Fibroblast of skin of right biceps (primary cell): ENCODE measurements at places on chromosomes 16 and 17.

- no peak for DNase-seq
Measured at GRCh38 chr16:88435437-88436355, 17.4 kb upstream of the ZFPM1 start.

DNA sequence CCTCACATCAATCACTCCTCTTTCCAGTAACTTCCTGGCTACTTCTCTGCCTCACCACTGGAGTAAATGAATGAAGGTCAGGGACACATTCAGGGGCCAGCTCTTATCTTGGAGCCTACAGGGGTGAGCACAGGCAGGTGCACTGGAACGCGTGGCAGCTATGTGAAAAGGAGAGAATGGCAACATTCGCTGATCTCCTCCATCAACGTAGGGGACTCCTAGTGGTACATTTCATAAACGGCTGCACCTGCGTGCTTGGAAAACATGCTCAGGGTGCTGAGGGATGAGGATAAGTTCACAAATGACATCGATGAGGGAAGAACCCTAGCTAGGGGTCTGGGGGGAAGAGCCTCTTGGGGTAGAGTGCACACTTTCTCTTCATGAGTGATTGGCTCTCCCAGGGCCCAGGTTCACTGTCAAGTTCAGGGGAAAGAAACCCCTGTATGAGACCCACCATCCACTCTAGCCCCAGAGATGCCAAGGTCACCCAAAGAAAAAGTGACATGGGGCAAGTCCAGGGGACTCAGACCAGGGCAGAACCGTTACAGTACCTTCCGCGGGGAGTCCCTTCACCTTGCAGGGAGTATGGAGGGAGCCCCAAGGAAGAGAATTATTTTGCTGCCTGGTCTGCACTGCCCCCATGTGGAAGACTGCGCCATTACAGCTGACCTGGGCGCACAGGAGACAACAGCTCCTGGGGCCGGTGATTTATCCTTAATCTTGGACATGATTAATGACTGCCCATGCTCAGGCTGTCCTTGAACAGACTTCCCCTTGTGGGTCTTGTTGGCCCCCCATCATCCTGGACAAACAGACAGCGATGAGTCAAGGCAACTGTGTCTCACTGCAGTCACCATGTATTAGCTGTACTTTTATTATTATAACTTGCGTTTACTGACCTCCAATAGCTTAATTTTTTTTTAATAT lies 30.1 kb downstream of the VAC14 start:
- peak; percentile 52 for DNase-seq

DNA sequence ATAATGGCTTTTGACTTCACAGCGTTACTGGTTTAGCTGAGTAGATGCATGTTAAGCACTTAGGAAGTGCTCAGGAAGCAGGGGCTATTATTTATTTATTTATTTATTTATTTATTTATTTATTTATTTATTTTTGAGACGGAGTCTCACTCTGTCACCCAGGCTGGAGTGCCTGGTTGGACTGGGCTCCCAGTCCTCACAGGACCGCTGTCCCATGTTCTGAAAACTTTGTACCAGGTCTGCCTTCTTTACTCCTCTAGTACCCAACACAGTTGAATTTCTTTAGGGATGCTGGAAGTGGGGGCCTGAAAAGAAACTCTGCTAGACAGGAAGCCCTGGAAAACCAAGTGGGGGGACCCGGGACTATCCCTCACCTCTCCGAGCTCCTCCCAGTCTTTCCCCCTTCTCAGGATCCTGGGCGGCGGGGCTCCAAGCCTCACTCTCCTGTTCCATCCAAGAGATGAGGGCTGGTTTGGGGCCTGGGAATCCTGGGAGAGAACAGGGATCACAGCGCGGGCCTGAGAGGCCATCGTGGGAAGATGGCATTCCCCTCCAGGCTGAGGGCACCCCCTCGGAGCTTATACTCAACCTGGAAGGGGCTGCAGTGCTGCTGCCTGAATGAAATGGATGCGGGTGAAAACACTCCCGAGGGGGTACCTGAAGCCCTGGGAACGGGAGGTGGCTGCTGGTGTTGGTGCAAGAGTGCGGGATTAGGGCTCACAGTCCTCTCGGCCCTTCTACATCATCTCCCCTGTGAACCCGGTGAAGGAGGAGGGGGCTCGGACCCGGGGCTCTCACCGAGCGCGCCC lies 674 bp downstream of the ZNF688 start:
- peak; percentile 31 for DNase-seq

GRCh38 chr17:2778489-2778888 lies 17.7 kb upstream of the RAP1GAP2 start:
- no peak for DNase-seq

DNA sequence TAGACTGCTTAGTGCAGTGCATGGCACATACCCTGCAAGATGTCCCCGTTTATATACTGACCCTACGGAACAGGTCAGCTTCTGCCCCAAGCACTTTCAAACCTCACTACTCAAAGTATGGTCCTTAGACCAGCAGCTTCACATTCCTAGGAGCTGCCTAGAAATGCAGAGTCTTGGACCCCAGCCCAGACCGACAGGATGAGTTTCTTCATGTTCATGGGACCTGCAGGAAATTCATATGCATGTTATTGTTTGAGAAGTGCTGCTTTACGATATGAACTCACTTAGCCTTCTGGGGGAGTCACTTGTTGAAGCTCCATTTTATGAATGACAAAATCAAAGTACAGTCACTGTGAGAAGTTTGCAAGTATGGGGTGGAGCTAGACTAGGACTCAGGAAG lies 82.6 kb downstream of the DYNLRB2 start:
- DNase-seq = peak; percentile 41

- DNase-seq = no peak
Measured at GRCh38 chr17:56891751-56892150, 22.1 kb downstream of the TRIM25 start.

DNA sequence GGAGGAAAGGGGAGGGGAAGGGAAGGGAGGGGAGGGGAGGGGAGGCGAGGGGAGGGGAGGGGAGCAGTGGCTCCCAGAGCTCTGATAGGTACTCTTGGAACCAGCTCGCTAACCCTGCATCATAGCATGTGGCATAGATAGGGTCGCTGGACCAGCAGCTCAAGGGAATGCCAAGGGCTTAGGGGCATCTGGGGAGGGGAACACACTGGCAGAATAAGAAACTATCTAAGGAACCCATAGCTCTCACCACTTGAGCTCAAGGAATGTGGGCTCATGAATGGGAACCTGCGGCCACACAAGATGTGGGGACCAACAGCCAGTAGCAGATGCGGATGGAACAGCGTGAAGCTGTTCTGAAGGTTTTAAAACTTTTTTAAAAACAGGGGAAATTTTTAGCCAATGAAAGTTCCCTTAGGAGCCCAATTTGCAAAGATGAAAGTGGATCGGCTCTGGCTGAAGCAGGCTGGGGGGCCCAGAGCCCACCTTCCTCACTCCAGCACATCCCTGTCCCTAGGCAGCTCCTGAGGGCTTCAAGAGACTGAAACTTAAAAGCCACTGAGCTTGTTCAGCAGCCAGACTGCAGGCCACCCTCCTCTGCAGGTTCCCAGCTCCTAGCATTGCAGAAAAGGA lies 46.9 kb downstream of the PIMREG start:
- DNase-seq = no peak

DNA sequence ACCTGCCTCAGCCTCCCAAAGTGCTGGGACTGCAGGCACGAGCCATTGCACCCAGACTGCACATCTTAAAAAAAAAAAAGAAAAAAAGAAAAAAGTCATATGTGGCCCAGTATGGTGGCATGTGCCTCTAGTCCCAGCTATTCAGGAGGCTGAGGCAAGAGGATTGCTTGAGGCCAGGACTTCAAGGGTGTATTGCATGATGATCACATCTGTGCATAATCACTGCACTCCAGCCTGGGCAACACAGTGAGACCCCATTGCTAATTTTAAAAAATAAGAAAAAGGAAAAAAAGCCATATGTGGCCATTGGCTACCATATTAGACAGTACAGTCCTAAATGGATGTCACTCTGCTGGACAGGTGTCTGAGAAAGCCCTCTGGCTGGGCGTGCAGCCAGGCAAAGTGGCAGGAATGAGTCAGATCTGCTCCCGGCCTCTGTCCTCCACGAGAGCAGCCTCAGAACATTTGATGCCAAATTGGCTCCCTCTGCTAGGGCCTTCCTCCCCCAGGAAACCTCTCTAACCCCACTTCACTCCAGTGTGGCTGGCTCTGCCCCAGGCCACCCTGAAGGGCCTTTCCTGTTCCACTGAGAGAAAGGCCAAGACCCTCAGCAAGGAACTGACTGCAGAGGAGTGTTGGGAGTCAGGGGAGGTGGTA lies 14.7 kb downstream of the CA7 start:
- DNase-seq = peak; percentile 51

- peak; percentile 22 for DNase-seq
Measured at GRCh38 chr17:39863918-39864746, at the start of gene IKZF3. Gene IKZF3, minus strand, starts transcription at chr17:39864312. Its CDS starts 186 bp downstream, at chr17:39864126.

- DNase-seq = peak; percentile 46
Measured at GRCh38 chr17:46151762-46152161, 41.5 kb downstream of the KANSL1 start.

- no peak for DNase-seq
Measured at GRCh38 chr16:74926805-74927204, 58.1 kb downstream of the WDR59 start.

DNA sequence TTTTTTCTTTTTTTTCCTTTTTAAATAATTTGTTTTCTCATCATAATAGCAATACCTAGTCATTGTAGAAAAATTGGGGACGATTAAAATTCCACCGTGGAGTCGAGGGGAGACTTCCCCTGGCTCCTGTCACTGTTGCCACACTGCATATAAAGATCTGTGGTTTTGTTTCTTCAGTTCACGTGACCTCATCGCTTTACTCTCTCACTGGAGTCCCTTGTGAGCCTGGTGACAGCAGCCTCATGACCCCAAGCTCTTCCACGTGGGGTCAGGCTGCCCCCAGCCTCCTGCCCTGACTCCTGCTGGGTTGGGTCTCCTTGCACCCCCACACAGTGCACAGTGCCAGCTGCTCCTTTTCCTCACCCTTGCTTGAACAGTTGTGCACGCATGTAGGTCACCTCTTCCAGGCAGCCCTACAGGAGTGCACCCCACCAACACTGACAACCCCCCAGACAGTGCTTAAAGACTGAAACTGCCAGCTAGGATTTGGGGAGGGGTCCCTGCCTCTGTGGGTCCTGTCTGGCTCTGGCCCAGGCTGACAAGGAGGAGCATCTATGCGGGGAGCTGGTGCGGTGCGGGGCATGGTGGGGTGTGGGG lies 7.3 kb upstream of the METRNL start:
- DNase-seq = no peak

DNA sequence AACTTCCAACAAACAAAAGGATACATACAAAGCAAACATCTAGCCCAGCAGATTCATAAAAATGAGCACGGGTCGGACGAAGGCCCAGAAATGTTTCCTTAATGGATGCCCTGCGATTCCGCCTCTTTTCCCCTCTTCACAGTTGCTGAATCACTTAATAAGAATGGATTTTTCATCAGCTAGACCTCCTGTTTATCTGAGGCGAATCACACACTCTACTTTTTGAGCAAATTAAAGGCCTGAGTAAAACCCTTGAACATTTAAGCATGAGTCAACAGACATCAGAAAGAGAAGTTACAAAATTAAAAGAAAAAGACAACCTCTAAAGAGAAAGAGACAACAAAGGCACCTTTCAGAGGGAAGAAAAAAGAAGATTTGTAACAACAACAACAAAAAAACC lies 44.7 kb downstream of the HS3ST3A1 start:
- peak; percentile 90 for DNase-seq

GRCh38 chr16:70766176-70766575 lies 34.8 kb downstream of the VAC14 start:
- no peak for DNase-seq

GRCh38 chr17:7484919-7485377 lies 782 bp downstream of the POLR2A start:
- no peak for DNase-seq

GRCh38 chr17:43416998-43417890 lies 18.5 kb downstream of the ARL4D start:
- peak; percentile 40 for DNase-seq
